Fibroblast of skin of right quadriceps (primary cell): ENCODE measurements at places on chromosomes 12 and 14.

GRCh38 chr12:103779410-103780092, 61.5 kb downstream of the NT5DC3 start:
- no peak for DNase-seq

GRCh38 chr12:113152835-113153814, 3.6 kb downstream of the CFAP73 start:
- DNase-seq = peak; percentile 62

GRCh38 chr12:53560912-53561589, 53.8 kb upstream of the NPFF start:
- no peak for DNase-seq

DNA sequence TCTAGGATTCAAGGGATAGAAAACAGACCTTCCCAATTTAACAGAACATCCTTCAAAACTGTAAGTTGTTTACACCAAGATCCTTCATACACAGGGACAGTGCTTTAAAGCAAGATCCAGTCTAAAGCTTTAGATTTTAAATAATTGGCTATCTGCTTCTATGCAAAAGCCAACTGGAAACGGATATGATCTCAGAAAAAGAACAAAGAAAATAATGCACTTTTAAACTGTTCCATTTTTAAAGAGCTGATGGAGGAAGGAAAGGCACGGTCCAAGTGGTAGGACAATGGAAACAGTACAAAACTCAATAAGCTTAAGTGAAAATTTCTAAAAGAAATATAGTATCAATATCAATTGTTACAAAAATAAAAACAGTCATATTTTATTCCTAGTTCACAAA, 27.7 kb downstream of the LRP6 start:
- DNase-seq = no peak

DNA sequence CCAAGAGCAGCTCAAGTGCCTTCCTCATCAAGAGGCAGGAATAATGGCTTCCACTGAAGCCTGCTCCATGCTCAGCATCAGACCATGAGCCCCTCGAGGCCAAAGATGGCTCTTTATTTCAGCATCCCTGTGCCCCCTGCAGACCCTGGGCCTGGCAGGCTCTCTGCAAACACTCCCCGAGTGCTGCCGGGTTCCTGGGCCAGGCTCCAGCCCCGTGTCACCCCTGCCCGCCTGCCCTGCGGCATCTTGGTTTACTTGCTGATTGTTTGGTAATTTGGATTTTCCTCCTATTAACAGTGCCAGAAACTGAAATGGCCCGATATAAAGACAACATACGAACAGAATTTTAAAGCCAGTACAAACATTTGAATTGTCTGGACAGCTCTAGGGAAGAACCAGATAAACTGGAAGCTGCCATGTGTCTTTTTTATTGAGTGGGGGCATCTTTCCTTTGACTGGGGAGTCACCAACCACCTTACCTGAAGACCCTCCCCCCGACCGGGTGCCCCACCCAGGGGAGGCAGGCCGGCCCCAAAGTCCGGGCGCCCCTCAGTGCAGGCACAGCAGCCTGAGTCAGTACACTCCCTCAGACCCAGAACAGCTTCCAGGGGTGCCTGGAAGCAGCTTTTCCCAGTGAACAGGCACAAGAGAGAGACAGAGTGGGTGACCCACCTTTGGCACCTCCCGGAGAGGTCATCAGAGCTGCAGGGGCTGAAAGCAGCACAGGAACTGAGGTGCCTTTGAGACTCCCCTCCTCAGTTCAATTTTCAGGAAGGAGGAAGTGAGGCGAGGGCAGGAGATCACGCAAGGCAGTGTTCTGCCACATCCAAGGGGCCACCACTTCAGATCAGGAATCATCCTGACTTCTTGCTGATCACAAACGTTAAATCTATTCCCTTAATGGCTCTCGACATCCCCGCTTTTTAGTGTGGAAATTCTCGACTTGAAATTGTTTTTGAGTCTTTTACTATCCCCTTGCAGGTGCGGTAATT, 30.6 kb downstream of the ITPK1 start:
- no peak for DNase-seq

DNA sequence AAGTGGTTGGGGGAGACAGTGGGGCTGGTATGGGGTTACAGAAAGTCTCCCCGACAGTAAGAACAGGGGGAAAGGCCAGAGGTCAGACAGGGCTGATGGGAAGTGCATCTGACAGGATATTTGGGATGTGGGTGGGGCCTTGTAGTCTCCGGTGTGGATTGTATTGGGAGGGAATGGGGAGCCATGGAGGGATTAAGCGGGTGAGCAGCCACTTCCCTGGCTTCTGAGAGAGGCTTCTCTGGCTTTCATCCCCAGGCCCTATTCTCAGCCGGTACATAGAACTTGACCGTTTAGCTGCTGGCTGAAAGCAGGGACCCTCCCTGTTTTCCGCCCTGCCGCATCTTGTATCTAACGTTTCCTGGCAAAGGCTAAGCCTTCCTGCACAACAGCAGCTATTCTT, 222.0 kb upstream of the LHX5 start:
- DNase-seq = no peak

GRCh38 chr12:92080911-92081285, 64.7 kb downstream of the BTG1 start:
- DNase-seq = peak; percentile 73

- no peak for DNase-seq
Measured at GRCh38 chr14:20564501-20564997, 3.7 kb upstream of the RNASE9 start.

- DNase-seq = no peak
Measured at GRCh38 chr14:70080076-70080475, 108.7 kb downstream of the SLC8A3 start.

- DNase-seq = no peak
Measured at GRCh38 chr14:23445773-23446172, 10.3 kb upstream of the MYH7 start.

DNA sequence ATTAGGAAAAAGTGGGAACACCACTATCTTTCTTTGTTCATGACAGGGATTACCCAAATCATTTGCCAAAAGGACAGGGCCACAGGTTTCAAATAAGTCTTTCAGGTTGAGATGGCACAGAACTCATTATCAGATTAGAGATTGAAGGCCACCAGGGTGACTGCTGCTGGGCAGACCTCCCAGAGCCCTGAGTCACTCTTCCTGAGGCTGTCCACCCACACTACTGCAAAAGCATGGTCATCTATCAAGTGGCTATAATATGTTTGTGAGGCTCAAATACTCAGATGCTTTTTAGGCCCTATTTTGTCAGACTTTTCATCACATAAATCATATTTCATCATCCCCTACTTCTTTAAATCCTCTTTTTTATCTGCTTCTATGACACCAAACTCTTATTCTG, 155.3 kb upstream of the CCDC196 start:
- no peak for DNase-seq

DNA sequence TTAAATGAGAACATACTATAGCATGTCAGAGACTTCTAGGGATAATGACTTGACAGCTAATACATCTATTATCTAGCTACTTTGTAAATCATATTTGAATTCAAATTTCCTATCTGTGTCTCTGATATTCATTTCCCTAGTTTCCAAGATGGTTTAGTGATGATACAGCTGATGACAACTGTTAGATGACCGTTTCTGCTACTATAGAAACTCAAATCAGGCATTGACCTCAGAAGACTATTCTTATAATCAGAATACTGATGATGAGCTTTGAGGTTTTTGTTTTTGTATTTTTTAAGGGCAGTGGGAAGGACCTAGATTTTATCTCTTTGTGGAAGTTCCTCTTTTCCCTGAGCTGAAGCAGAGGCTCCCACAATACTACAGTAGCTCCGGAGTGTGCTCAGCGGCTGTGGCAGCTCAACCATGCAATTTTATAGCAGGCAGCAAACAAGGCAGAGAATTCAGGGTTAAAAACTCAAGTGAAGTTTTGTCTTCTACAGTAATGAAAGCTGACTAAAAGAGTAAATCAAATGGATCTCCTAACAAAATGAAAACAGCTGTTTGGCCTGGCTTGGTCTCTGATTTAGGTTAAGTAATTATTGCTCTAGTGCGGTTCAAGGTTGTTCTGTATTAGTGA, 145.1 kb downstream of the SLC25A21 start:
- DNase-seq = peak; percentile 42

- no peak for DNase-seq
Measured at GRCh38 chr12:113639474-113639873, 167.8 kb upstream of the LHX5 start.

GRCh38 chr14:68405961-68406360, 386.9 kb downstream of the ZFP36L1 start:
- DNase-seq = peak; percentile 92

DNA sequence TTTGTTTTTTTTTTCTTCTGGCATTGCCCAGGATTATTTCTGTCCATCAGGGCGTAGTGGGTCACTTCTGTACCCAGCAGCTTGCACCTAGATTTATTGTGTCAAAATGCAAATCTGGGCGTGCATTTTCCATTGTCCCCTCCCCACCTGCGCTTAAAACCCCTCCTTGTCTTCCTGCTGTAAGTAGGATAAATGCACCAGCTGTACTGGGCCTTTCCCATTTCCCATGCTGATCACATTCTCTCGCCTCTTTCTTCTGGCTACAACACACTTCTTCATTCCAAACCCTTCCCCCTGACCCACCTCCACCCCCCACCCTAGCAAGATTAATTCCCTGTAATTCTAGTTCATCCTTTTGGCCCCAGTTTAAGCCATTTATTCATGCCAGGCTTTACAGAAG, 128.0 kb downstream of the ETV6 start:
- no peak for DNase-seq

DNA sequence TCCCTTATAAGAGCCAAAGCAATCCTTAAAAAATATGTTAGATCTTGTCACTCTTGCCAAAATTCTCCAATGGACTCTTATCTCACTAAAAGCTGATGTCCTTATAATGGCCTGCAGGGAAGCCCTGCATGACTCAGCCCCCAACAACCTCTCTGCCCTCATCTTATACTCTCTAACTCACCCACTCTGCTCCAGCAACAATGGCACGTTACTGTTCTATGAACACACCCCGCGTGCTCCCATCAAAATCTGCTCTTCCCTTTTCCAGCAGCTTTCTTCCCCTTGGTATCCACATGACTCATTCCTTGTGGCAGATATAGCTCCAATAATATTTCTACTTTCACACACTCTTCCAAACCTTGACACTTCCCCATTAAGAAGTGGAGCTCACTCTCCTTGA, 108.1 kb downstream of the DENND5B start:
- peak; percentile 36 for DNase-seq

DNA sequence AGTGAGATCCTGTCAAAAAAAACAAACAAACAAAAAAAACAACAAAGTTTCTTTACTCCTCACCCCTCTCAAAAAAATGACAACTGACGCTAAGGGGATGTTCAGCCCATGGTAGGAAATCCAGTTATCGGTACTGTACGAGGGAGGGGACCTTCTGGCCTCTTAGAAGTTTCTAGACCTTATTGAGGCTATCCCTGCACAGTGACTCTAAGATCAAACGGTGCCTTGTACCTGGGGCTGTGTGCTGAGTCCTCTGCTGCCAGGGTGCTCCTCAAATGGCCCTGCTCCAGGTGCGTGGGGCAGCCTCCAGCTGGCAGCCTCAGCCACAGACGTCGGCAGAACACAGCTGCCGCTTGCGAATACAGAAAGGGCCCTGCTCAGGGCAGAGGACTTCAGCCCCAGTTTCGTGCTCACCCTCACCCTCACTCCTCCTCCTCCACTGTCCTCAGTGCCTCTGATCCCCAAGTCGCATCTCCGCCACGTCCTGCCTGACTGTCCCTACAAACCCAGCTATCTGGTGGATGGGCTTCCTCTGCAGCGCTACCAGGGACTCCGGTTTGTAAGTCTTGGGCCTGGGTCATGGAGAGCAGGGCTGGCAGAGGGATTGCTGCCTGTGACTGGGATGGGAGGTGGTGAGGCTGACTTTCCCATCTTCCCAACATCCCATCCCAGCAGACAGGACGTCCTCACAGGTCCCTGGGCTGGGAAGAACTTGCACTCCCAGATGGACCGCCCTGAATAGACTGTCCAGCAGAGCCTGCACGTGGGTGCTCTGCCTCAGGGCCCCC, 90.9 kb downstream of the B4GALNT3 start:
- DNase-seq = no peak

GRCh38 chr12:114604606-114605005, 79.4 kb downstream of the TBX3 start:
- no peak for DNase-seq

- DNase-seq = peak; percentile 38
Measured at GRCh38 chr14:53151523-53152183, 1.5 kb downstream of the DDHD1 start.

GRCh38 chr12:9740106-9740750, 7.3 kb upstream of the CLECL1 start:
- DNase-seq = no peak

DNA sequence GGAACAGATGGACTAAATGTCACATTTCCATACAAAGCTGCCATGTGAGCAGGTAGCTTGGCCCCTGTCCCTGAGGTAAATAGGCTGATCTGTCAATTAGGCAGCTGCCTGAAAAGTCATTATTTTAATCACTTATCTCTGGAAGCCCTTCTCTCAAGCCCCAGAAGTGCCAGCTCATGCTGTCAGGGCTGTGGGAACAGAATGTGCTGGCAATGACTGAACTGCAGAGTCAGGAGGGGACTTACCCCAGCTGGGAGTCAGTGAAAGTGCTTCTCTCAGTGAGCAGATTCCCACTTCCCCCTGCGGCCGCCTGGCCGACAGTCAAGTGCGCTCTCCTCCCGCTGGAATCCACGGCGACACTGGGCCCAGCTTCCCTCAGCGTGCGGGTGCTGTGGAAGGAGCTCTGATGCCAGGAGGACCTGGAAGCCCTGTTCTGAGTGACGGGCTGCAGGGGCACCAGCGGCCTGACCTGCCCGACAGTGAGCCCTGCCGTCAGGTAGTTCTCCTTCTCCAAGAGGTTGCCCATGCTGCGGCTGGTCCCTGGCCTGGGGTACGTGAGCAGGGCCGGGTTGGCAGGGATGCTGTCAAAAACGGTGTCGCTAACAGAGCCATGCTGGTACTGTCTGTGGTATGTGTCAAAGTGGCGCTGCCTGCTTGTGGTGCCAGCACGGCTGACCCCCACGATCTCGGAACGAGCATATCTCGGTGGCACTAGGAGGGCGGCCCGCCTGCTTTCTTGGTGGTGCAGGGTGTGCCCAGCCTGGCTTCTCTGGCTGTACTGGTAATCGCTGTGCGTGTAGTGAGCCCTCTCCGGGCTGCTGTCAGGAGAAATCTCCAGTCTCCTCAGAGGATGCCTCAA, 18.7 kb downstream of the PKP2 start:
- no peak for DNase-seq

GRCh38 chr14:35231207-35231760, 60.9 kb upstream of the PSMA6 start:
- no peak for DNase-seq
